T-helper 17 cell (primary cell): ENCODE measurements at places on chromosomes 1 and 21. TPM values are rescaled to one million over a fixed set of nuclear protein-coding genes. Genes with fewer than 3 reads are reported as not detected.

The OXCT2 gene
- total RNA-seq: 0.70 TPM

DNA sequence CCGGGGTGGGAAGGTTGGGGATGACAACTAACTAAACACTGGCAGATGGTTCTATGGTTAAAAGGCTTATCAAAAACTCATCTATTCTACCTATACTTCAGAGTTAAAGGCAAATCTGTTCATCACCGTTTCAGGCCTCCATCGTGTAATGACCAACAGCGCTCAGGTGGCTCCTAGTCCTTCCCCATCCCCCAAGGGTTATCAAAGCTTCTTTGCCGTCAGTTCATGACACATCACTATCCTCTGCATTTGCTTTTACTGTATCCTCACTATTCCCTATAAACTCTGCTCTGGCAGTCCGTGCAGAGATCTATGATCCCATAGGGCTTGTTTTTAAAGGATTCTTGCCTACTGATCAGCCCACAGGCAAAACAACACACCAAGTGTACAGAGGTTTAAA, 8.2 kb downstream of the HMGN1 start:
- DNase-seq: no peak

DNA sequence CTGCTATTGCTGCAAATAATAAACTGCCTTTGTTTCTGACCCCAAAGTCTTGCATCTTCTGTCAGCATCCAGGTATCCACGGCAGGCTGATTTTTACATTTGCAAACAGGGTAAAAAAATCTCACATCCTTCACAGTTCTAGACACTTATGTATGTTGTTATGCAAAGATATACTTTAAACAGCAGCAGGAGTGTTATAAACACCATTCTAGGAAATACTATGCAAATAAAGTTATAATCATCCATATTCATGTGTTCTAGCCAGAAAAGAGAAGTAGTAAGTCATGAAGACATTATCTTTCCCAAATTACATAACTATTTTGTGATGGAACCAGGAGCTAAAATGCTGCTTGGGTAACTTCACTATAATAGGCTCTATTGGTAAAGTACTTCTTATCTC, 534.2 kb downstream of the LTN1 start:
- no peak for DNase-seq

DNA sequence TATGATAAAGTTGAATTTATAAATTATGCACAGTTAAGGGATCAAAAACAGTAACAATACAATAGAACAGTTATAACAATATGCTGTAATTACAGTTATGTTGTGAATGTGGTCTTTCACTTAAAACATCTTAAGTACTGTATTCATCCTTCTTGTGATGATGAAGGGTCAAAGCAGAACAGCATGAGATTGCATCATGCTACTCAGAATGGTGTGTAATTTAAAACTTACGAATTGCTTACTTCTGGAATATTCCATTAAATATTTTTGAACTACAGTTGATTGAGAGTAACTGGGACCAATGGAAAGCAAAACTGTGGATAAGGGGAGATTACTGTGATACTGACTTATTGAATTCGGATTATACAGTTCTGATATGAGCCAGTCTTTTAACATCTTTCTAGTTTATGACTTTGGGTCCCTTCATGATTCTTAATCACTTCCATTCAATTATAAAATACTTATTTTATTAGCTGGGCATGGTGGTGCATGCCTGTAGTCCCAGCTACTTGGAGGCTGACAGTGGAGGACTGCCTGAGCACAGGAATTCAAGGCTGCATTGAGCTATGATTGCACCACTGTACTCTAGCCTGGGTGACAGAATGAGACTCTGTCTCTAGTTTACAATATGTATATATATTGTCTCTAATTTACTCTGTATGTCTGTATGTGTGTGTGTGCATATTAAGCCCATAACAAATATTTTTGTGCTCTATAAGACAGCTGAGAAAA, 43.2 kb downstream of the ATP1B1 start:
- no peak for DNase-seq

GRCh38 chr1:210364479-210364878, 35.8 kb downstream of the HHAT start:
- DNase-seq: no peak
